Calu3 (cell line): ENCODE measurements at places on chromosomes 3 and 15. TPM values are rescaled to one million over a fixed set of nuclear protein-coding genes. Genes with fewer than 3 reads are reported as not detected.

DNA sequence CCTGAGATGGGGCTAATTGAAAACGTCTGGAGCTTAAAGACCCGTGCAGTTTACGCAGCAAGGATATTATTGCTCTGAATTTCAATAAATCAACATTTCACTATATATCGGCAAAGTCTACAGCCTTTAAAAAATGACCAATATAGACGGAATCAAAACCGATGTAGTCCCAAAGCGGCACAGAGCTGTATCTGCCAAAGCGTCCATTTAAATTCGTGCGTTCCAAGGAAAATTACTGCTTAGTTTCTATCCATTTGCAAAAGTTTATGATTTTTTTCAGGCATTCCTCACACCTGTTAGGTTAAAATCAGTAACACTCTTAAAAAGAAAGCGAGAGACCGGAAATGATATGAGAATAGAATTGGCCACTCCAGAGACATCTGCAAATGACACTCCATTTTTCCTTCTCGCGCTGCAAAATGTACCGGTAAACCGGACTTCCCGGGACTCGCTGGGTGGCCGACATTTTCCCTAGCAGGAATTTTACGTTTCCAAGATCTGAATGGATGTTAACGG is 777 bp upstream of the EIF4A2 start:
- DNase-seq = no peak
- peak overlapping the region; percentile 81 for H3K4me3 ChIP-seq
- H3K27me3 ChIP-seq = peaks cover 17% of the 10 kb centered on the region
- H3K36me3 ChIP-seq = peaks cover 55% of the 10 kb centered on the region
- H3K4me1 ChIP-seq = peaks cover 34% of the 10 kb centered on the region

GRCh38 chr3:102038477-102039142 is 189.3 kb downstream of the NFKBIZ start:
- no peaks in the 10 kb centered on the region for H3K27me3 ChIP-seq
- H3K27ac ChIP-seq = no peak overlapping the region
- H3K36me3 ChIP-seq = no peaks in the 10 kb centered on the region
- H3K4me3 ChIP-seq = no peak overlapping the region
- no peak for DNase-seq
- no peaks in the 10 kb centered on the region for H3K4me1 ChIP-seq

GRCh38 chr15:94683902-94684301 is 452.5 kb downstream of the MCTP2 start:
- no peaks in the 10 kb centered on the region for H3K36me3 ChIP-seq
- H3K27ac ChIP-seq = no peak overlapping the region
- H3K4me3 ChIP-seq = no peak overlapping the region
- H3K4me1 ChIP-seq = no peaks in the 10 kb centered on the region
- no peak for DNase-seq

DNA sequence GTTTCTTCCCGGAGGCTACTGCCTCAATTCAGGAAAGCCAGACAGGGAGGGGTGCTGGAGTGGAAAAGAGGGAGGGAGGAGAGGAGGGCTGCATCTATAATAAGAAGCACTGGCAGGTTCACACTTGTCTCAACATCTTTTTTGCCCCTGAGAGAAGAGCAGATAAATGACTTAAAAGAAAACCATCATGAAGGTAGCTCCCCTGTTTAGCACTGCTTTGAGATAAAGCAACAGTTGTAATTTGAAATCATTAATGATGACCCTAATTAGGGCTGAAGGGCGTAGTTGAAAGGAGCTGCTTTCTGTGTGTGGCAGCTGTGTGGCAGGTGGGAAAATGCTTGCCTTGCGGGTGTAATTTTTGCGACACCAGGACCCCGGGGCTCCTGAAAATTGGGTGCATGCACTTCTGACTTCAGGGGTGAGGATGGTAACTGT is 222.8 kb upstream of the IL12A start:
- H3K27me3 ChIP-seq = no peaks in the 10 kb centered on the region
- peak overlapping the region; percentile 92 for H3K4me3 ChIP-seq
- DNase-seq = no peak
- peaks cover 56% of the 10 kb centered on the region for H3K36me3 ChIP-seq
- H3K4me1 ChIP-seq = peaks cover 59% of the 10 kb centered on the region

- peaks cover 10% of the 10 kb centered on the region for H3K27me3 ChIP-seq
- no peaks in the 10 kb centered on the region for H3K4me1 ChIP-seq
- H3K27ac ChIP-seq = no peak overlapping the region
- DNase-seq = no peak
Measured at GRCh38 chr3:70615286-70615685, 302.8 kb upstream of the MDFIC2 start.

GRCh38 chr15:62582580-62582979 is 417.5 kb upstream of the C2CD4B start:
- H3K36me3 ChIP-seq = no peaks in the 10 kb centered on the region
- no peak overlapping the region for H3K4me3 ChIP-seq
- no peaks in the 10 kb centered on the region for H3K4me1 ChIP-seq
- H3K27ac ChIP-seq = no peak overlapping the region

GRCh38 chr15:43330780-43331087 is 361 bp upstream of the LCMT2 start:
- H3K4me3 ChIP-seq = peak overlapping the region; percentile 75
- H3K36me3 ChIP-seq = peaks cover 19% of the 10 kb centered on the region
- no peaks in the 10 kb centered on the region for H3K27me3 ChIP-seq
- H3K4me1 ChIP-seq = no peaks in the 10 kb centered on the region

- no peak for DNase-seq
- H3K27ac ChIP-seq = no peak overlapping the region
- no peaks in the 10 kb centered on the region for H3K36me3 ChIP-seq
- peaks cover 69% of the 10 kb centered on the region for H3K27me3 ChIP-seq
- H3K4me3 ChIP-seq = no peak overlapping the region
Measured at GRCh38 chr3:156379327-156379726, 175.6 kb downstream of the SSR3 start.

DNA sequence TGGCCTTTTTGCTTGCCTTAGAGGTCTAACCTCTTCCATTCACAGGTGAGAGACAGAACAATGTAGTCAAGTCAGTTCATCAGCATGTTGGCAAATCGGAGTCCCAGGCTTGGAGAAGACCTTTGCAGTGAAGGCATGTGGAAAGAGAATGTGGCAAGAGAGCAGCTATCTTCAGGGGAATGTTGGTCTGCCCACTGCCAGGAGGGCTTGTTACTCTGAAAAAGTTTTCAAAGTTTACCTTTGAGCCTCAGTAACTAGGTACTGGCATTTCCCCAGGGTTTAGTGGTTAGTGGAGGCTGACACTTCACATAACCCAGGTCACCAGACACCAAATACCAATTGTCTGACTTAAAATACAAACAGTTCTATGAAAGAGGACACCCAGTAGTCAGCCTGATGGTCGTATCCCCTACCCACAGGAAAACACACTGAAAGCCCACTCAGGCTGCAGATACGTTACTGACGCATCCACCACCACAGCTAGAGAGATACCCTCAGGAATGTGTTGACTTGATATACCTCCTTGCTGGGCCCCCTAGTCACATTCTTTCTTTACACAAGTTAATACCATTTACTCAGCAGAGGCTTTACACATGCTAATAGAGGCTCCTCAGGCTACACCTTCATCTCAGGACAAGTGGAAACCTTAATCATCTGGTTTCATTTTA is 9.7 kb upstream of the ARID3B start:
- H3K27me3 ChIP-seq = no peaks in the 10 kb centered on the region
- H3K4me1 ChIP-seq = peaks cover 24% of the 10 kb centered on the region
- peak; percentile 50 for DNase-seq
- peak overlapping the region; percentile 12 for H3K4me3 ChIP-seq
- H3K27ac ChIP-seq = peak overlapping the region; percentile 29

DNA sequence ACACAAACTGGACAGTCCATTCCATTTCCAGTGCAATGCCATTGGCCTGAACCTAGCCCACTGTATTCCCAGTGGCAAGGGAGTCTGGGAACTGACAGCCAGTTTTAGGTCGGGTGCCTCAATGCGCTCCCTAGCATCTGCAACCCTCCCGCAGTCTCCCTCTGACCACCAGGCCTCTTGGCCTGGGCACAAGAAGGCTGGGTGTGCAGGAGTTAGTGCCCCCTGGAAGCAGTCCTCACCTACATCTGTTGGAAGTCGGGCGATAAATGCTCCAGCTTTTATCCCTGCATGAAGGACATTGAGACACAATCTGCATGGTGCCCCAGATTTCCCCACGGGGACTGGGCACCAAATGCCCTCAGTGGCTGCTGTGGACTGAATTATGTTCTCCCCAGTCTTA is 12.7 kb downstream of the C3orf22 start:
- no peak overlapping the region for H3K4me3 ChIP-seq
- peaks cover 4% of the 10 kb centered on the region for H3K4me1 ChIP-seq
- peaks cover 62% of the 10 kb centered on the region for H3K27me3 ChIP-seq
- no peak for DNase-seq
- no peak overlapping the region for H3K27ac ChIP-seq
- peaks cover 1% of the 10 kb centered on the region for H3K36me3 ChIP-seq

DNA sequence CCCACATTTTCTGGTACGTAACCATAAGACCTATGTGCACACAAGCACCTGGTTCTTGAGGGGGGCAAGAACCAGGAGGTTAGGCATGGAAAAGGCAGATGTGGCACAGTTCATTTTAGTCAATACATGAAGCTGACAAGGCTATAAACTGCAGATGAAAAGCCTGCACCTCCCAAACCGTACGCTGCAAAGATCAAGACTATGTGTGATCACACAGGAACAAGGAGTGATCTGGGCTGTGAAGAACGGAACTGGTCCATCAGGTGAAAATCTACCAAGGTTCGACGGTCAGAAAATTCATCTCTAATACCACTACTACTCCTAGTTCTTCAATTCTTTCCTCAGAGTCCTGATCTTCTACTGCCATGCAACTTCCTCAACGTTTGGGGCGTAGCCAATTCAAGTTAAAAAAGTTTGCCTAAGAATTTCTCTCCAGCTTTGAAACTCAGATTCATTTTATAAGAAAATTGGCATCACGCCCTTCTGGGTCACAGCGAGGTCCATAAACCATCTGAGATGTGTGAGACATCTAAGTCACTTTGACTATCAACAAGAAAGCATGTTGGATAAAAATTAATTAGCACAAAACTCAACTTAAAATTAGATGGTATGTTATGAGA is 41.9 kb downstream of the PLD1 start:
- no peaks in the 10 kb centered on the region for H3K27me3 ChIP-seq
- peak overlapping the region; percentile 87 for H3K27ac ChIP-seq
- H3K4me1 ChIP-seq = peaks cover 48% of the 10 kb centered on the region
- peaks cover 14% of the 10 kb centered on the region for H3K36me3 ChIP-seq
- H3K4me3 ChIP-seq = peak overlapping the region; percentile 85
- no peak for DNase-seq

DNA sequence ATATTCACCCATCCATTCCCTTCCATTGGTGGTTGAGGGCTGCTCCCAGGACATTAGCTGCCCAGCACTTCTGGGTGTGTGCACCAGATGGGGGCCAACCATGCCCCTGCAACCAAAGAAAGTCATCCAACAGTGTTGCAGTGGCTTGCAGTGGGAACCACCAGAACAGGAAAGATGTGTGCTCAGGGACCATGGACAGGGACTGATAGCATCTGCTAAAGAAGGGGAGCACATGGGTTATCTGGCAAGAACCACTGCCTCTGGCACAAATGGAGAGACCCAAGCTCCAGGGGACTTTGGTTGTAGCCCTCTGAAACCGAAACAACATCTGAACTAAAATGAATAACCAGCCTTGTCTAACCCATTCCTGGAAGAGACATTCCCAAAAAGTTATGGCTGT is 8.1 kb downstream of the DCLK3 start:
- H3K27ac ChIP-seq = no peak overlapping the region
- H3K4me1 ChIP-seq = no peaks in the 10 kb centered on the region
- no peaks in the 10 kb centered on the region for H3K36me3 ChIP-seq

DNA sequence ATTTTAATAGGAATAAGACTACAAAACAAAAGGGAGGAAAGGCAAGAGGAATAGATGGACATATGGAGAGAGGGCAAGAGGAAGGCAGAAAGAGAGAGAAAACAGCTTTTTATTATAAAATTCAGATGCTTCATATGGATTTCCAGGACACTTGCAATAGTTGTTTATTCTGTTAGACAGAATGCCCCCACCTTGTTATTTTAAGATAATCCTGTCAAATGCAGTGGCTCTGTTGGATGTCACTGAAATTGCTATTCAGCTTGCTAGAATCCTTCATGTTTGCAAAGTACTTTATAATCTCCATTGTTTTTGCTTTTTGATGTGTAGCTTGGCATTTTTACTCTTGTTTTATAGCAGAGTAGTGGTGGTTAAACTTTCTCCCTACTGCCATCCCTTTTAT is 432.4 kb upstream of the AZI2 start:
- H3K4me3 ChIP-seq = no peak overlapping the region
- no peak for DNase-seq
- no peaks in the 10 kb centered on the region for H3K27me3 ChIP-seq

GRCh38 chr15:100672959-100673358 is 70.6 kb downstream of the ASB7 start:
- H3K27ac ChIP-seq = peak overlapping the region; percentile 52
- no peak for DNase-seq
- no peaks in the 10 kb centered on the region for H3K27me3 ChIP-seq
- H3K36me3 ChIP-seq = peaks cover 4% of the 10 kb centered on the region
- H3K4me3 ChIP-seq = no peak overlapping the region
- peaks cover 25% of the 10 kb centered on the region for H3K4me1 ChIP-seq

DNA sequence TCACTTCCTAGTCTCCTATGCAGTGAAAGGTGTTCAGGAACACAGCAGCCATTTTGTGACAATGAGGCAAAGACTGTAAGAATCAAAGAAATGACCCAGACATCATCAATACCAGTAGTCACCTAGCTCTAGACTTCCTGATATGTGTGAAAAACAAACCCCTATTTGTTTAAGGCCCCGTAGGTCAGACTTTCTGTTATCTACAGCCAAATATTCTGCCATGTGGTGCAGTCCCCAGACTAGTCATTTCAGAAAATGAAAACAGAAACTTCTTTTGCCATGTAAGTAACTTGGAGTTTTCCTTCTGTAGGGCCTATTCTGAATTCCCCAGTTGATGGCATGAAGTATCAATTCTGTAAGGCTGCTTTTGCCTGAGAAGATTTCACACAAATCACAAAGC is 181.7 kb upstream of the SNTN start:
- H3K27me3 ChIP-seq = peaks cover 24% of the 10 kb centered on the region
- H3K36me3 ChIP-seq = no peaks in the 10 kb centered on the region
- H3K4me3 ChIP-seq = no peak overlapping the region
- no peak for DNase-seq
- no peak overlapping the region for H3K27ac ChIP-seq

DNA sequence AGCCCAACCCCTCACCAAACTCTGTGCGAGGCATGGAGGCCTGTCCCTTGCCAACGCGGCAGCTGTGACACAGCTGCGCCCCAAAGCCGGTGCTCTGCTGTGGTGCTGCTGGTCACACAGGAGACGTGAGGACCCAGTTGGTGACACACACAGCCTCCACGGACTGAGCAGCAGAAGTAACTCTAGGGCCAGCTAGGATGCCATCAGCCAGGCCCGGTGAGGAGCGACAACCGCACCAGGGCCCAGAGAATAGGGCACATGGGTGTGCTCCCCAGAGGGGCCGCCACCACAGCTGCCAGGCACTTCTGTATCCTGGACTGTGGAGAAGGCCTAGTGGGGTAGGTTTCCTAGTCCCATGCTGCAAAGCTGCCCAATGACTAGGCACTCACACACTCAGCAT is 10.7 kb downstream of the ZXDC start:
- H3K27ac ChIP-seq = no peak overlapping the region
- no peak overlapping the region for H3K4me3 ChIP-seq
- no peaks in the 10 kb centered on the region for H3K27me3 ChIP-seq
- no peak for DNase-seq

The MUSTN1 gene
- total RNA-seq = 0.66 TPM in 1 of 2 replicates, not detected in the other

The PPP2R3A gene
- 45.6 and 64.8 TPM in 2 replicates for total RNA-seq

The REC114 gene
- not detected in 2 replicates for total RNA-seq

The VILL gene
- total RNA-seq = 52.6 and 86.8 TPM in 2 replicates

The ABHD14A gene
- total RNA-seq = 6.6 and 7.3 TPM in 2 replicates
